ENCODE measurements at places on chromosomes 1 and 21. TPM values are rescaled to one million over a fixed set of nuclear protein-coding genes. Genes with fewer than 3 reads are reported as not detected.

PTPN7 gene
- total RNA-seq, result 7.3 TPM

MAN1C1 gene
- 19.7 TPM for total RNA-seq

GRCh38 chr1:208476846-208477170 is 232.6 kb upstream of the PLXNA2 start:
- no peak for DNase-seq

DNA sequence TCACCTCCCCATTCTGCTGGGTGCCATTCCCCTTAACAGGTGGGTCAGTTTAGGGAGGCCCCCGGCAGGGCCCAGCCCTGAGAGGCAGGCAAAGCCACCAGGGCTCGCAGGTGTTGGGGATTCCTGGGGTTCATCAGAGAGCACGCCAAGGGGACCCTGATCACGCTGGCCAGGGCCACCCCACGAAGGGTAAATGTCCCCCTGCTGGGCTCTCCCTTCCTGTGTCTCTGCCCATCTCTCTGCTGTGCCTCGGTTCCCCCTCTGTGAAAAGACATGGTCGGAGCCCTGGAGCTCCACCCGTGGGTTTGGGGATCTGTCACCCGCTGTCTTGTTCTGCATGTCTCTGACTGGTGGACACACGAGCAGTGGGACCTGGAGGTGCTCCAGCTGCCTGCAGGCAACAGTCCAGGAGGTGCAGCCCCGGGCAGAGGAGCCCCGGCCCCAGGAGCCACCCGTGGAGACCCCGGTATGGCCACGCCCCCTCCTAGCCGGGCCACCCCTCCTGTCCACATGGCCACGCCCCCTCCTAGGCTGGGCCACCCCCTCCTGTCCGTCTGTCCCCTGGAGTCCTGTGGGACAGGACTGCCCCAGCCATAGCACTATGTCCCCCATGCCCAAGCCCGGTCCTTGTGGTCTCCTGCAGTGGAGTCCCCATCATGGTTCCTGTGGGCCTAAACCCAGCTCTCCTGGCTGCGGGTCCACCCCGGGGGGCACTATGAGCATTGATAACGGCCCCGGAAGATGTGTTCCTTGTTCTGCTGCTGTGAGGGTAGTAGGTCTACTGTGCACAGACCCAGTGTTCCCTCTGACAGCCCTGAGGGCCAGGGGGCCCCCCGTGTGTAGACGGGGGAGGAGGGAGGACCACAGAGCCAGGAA is 6.5 kb downstream of the AIRE start:
- DNase-seq, result no peak

DNA sequence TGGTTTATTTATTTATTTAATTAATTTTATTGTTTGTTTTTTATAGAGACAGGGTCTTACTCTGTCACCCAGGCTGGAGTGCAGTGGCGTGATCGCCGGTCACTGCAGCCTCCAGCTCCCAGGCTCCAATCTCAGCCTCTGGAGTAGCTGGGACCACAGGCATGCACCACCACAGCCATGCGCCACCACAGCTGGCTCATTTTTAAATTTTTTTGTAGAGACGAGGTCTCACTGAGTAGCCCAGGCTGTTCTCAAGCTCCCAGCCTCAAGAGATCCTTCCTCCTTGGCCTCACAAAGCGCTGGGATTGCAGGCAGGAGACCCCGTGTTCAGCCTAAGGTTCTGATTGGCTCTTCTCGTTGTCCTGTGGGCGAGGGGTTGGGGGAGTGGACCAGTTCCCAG is 22.1 kb downstream of the UMODL1 start:
- no peak for DNase-seq

- no peak for DNase-seq
Measured at GRCh38 chr1:209886219-209886536, 51.8 kb upstream of the SYT14 start.
